ENCODE measurements at places on chromosomes 4 and X. TPM values are rescaled to one million over a fixed set of nuclear protein-coding genes. Genes with fewer than 3 reads are reported as not detected.

DNA sequence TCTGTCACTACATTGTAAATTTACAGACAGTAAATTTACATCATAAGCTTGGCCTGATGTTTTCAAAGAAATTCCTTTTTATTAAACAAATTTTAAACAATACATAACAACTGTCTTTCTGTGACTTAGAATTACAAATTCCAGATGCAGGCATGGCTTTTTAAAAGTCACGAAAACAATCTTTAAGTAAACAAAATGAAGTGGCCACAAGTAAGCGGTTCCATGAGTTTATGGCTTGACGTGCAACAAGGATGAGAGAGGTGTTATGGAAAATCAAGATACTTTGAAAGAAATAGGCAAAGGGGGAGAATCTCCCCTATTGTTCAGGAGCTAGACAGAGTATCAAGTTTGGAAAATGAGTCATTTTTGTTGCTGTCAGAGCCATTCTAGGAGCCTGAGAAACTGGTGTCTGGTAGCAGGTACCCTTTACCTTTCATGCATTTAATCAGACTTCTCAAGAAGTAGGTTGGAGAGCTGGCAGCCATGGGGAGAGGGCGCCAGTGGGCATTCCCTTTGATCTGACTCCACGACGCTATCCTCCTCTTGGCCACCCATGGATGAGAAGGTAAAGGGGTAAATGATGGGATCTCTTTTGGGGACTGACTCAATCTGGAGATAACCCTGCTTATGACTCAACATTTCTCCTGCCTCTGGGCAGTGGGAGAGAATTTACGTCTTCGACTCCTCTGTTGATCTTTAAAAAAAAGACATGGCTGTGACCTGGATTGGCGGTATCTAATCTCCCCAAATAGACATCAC lies 217.2 kb downstream of the SPRY1 start:
- DNase-seq = no peak
- no peak overlapping the region for H3K27ac ChIP-seq
- H3K4me3 ChIP-seq = no peak overlapping the region
- no peaks in the 10 kb centered on the region for H3K36me3 ChIP-seq

DNA sequence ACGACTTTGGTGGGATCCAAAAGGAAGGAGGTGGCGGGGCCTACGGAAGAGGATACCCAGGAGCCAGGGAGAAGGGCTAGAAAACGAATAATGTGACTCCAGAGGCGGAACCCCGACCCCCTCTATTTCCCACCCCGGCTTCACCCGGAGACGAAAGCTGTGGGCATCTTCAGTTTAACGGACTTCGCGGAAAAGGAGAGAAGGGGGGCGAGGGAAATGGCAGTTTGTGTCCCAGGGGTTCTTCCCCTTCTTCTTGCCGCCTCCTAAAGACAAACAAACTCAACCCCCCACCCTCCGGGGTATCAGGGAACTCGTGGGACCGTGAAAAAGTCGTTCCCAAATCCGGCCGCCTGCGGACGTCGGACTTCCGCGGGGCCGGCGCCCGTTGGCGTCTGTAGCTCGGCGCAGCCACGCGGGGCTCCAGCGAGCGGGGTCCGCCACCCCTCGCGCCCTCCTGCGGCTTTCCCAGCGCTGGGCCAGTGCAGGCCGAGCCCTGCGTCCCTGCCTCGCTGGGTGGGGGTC lies 3.6 kb upstream of the LEF1 start:
- no peak overlapping the region for H3K27ac ChIP-seq
- no peaks in the 10 kb centered on the region for H3K36me3 ChIP-seq
- no peak overlapping the region for H3K4me3 ChIP-seq
- H3K27me3 ChIP-seq = no peaks in the 10 kb centered on the region

DNA sequence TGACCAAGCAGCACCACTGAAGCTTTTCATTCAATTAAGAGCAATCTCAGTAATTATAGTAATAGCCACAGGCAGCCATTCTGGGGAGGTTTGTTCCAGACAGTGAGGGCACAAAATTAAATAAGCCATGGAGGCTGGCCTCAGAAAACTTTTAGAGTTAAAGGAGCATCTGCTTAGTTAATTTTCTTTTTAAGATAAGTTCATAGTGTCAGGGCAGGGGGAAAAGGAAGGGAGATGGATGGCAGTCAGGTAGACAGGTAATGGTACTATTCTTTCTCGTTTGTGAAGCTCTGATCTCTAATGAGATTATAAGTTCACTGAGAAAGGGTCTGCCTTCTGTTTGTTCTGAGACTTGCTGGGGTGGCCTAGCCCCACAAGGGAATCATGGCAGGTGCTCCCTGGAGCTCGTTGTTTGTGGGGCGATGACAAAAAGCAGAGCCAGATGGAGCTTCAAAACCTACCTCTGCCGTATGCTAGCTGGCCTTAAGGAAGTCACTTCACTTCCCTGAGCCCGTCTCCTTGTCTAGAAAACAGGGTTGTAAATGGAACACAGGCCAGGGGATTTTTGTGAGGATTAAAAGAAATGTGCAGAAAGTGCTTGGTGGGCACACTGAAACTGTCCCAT lies 44.6 kb upstream of the FGFBP2 start:
- H3K4me3 ChIP-seq = no peak overlapping the region
- H3K4me1 ChIP-seq = no peaks in the 10 kb centered on the region
- H3K36me3 ChIP-seq = no peaks in the 10 kb centered on the region

- no peak for DNase-seq
- no peaks in the 10 kb centered on the region for H3K36me3 ChIP-seq
- no peaks in the 10 kb centered on the region for H3K27me3 ChIP-seq
- no peak overlapping the region for H3K27ac ChIP-seq
- no peak overlapping the region for H3K4me3 ChIP-seq
These were observed 1202.1 kb downstream of the ADGRL3 start for GRCh38 chr4:62402088-62402806.

GRCh38 chrX:19448077-19448476 lies 67.2 kb downstream of the MAP3K15 start:
- no peak for DNase-seq
- H3K4me3 ChIP-seq = no peak overlapping the region
- H3K36me3 ChIP-seq = no peaks in the 10 kb centered on the region
- H3K4me1 ChIP-seq = no peaks in the 10 kb centered on the region

DNA sequence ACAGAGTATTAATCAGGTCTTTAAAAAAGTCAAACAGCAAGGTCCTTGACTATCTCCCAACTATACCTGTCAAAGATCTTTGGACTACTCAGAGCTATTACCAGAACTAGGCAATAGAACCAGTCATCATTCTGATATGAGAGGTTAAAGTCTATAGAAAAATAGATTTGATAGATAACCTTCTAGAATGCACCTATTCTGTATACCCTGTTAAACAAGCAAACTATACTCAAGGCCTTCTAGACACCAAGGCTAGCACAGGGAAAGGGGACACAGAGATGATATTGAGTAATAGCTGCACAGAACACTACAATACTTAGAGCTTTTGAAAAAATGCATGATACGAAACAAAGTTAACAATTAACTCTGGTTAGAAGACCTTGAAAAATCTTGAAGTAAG lies 149.5 kb downstream of the NR3C2 start:
- H3K4me1 ChIP-seq = no peaks in the 10 kb centered on the region
- H3K27me3 ChIP-seq = no peaks in the 10 kb centered on the region
- no peaks in the 10 kb centered on the region for H3K36me3 ChIP-seq
- no peak overlapping the region for H3K27ac ChIP-seq

Gene MMRN1
- not detected for total RNA-seq

Data from PC-9 (cell line).